ENCODE measurements at places on chromosomes 16 and 17.

- no peak for DNase-seq
Measured at GRCh38 chr16:55271945-55272513, 52.0 kb upstream of the IRX6 start.

DNA sequence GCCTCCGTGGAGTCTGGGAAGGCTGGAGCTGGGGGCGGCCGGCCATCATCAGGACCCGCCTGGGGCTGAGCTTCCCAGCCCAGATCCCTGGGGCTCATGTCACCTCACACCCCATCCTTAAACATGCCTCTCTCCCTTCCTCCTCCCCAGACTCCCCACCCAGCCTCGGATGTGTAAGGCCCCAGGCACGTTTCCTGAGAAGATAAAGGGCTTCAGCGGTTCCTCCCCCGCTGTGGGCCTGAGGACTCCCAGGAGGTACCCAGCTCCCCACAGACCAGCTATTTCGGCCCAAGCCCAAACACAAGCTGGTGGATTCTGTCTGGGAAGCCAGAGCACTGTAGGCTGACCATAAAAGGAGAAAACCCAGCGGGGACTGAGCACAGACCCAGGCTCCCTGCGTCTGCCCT is 49.2 kb downstream of the MYH11 start:
- no peak for DNase-seq

GRCh38 chr17:12831839-12832238 is 42.5 kb downstream of the ARHGAP44 start:
- DNase-seq, result no peak

DNA sequence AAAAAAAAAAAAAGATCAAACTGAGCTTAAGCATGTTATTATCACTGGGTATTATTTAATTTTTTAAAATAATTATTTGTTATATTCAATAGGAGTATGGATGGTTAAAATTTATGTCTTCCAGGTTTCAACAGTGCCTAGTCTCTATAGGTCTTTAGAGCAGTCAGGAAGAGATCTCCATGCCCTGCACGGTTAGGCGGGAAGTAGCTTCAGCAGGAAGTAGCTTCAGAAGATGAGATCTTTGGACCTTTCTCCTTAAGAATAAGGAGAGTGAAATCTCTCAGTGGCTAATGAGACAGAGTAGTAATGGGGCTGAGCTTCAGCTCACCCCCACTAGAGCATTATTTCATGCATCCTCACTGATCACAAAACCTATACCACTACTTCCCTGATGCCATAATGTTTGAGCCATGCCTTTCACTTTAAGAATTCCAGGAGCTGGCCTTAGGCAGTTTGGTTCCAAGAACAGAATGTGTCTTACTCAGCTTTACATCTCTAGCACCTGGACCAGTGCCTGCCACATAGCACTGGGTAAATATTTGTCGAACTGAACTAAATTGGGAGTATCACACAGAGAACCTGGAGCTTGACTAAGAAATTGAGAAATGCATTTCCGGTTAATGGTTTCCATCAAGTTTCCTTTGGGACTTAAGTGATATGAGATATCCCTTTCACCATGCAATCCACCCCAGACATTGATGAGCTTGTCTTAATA is 43.5 kb downstream of the SCPEP1 start:
- DNase-seq, result no peak

GRCh38 chr16:363110-363765 is 7.1 kb downstream of the MRPL28 start:
- no peak for DNase-seq

DNA sequence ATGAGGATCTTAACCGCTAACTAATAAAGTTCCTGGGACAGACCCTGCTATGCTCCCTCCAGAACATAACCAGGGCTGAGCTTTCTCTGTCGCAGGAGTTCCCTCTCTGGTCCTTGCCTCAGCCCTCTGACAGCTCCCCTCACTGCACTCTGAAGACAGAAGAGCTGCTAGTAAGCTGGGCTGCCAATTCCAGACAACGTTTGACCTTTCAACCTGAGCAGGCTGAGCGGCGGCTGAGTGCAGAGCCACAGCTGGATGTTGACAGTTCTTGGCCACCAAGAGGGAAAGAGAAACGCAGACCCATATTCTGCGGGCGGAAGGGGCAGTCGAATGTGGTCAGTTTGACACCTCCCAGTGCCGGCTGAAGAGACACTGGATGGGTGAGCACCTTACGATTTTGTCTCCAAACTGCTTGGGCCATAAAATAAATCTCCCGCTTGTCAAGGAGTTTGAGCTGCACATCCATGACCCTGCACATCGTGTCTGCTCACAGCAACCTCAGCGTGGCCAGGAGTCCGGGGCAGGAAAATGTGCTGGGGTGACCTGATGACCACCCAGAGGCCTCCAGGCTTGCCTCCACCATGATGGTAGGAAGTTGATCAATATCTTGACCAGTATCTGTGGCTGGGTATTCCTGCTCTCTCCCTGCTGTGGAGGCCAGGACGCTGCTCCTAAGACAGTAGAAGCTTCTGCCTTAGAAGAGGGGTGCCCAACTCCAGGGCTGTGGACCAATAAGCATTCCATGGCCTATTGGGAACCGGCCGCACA is 209.2 kb downstream of the PARN start:
- no peak for DNase-seq

DNA sequence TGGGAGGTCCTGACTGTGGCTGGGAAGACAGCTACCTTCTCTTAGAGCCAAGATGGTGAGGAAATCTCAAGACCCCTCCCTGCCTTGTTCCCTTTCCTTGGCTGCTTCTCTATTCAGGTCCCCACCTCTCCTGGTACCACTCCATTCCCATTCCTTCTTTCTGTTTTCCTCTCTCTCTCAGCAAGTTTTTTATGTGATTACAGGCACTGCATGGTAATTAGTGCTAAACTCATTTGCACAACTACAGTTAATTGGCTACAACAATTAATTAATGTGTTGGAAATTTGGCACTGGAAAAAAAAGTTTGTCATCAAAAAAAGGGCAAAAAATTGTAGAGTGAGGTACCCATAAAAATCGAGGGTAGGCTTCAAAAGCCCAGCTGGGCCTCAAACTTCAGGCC is 45.3 kb downstream of the NEUROD2 start:
- DNase-seq, result no peak

DNA sequence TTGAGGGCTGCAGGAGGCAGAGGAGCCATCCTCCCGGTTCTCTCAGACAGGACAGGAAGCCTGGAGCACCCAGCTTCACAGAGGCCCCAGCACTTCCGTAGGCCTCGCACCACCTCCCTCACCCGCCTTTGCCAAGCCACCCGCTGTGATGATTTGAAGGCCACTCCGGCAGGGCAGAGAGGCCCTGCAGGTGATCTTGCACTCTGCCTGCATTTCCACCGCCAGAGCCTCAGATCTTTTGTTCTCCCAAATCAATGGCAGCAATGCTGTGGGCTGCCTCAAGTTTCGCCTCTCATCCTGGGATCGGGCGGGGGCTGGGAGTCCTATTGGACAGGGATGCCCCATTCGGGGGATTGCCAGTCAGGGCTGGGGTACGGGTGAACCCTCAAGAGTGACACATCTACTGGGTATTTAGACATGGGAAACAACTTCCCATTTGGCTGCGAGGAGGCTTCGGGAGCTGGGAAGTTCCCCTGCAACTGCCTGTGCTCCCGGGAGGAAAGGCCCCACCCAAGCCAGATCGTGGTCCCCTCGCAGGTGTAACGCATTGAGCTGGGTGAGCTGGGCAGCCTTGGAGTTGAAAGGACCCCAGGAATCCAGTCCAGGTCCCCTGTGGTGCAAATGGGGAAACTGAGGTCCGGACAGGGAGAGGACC is 34.8 kb upstream of the PEMT start:
- DNase-seq, result peak; percentile 69

Data from NCI-H2081 (cell line).